ENCODE measurements at places on chromosomes 4 and X.

- no peak for DNase-seq
- H3K27ac ChIP-seq, result no peak overlapping the region
- no peaks in the 10 kb centered on the region for H3K4me1 ChIP-seq
- no peaks in the 10 kb centered on the region for H3K27me3 ChIP-seq
- H3K4me3 ChIP-seq, result no peak overlapping the region
Measured at GRCh38 chrX:29662759-29663503, 552.4 kb upstream of the MAGEB2 start.

DNA sequence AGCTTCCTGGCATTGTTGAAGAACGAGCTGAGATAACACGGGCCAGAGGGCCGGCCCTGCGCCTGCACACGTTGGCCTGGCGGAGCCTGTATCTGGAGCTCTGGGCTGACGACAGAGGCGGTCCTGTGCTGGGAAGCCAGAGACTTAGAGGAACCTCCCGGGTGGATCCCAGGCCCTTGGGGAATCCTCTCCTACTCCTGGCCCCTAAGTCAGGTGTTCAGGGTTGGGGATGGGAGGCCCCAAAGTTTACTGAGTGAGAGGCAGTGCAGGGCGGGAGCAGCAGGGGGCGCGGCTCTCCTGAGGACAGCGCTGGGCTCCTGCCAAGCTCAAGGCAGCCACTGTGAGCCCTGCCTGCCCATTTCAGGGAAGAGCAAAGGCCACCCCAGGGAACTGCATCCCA, 2.5 kb upstream of the HTRA3 start:
- no peak for DNase-seq
- no peak overlapping the region for H3K4me3 ChIP-seq
- H3K27me3 ChIP-seq, result peaks cover 19% of the 10 kb centered on the region
- no peak overlapping the region for H3K27ac ChIP-seq
- H3K4me1 ChIP-seq, result no peaks in the 10 kb centered on the region
- no peaks in the 10 kb centered on the region for H3K36me3 ChIP-seq

- H3K36me3 ChIP-seq, result no peaks in the 10 kb centered on the region
- no peaks in the 10 kb centered on the region for H3K27me3 ChIP-seq
- H3K4me1 ChIP-seq, result no peaks in the 10 kb centered on the region
- H3K4me3 ChIP-seq, result no peak overlapping the region
Measured at GRCh38 chrX:38661103-38661441, 99.7 kb downstream of the TSPAN7 start.

- no peak overlapping the region for H3K27ac ChIP-seq
- H3K27me3 ChIP-seq, result no peaks in the 10 kb centered on the region
- H3K36me3 ChIP-seq, result peaks cover 35% of the 10 kb centered on the region
- peaks cover 8% of the 10 kb centered on the region for H3K4me1 ChIP-seq
- no peak overlapping the region for H3K4me3 ChIP-seq
- peak; percentile 59 for DNase-seq
Measured at GRCh38 chr4:142126890-142127497, 490.6 kb downstream of the IL15 start.

GRCh38 chrX:134377537-134377936, 82.4 kb upstream of the HPRT1 start:
- H3K27me3 ChIP-seq, result no peaks in the 10 kb centered on the region
- no peak overlapping the region for H3K4me3 ChIP-seq
- H3K27ac ChIP-seq, result no peak overlapping the region
- peaks cover 8% of the 10 kb centered on the region for H3K36me3 ChIP-seq
- DNase-seq, result peak; percentile 30
- H3K4me1 ChIP-seq, result no peaks in the 10 kb centered on the region

- peak overlapping the region; percentile 51 for H3K4me3 ChIP-seq
- DNase-seq, result no peak
- peaks cover 8% of the 10 kb centered on the region for H3K4me1 ChIP-seq
- no peaks in the 10 kb centered on the region for H3K36me3 ChIP-seq
- peaks cover 30% of the 10 kb centered on the region for H3K27me3 ChIP-seq
Measured at GRCh38 chr4:5710065-5710960, 688 bp upstream of the EVC start.

- DNase-seq, result no peak
- H3K4me3 ChIP-seq, result no peak overlapping the region
- no peak overlapping the region for H3K27ac ChIP-seq
Measured at GRCh38 chrX:150148749-150149672, 210.7 kb upstream of the EOLA2 start.

DNA sequence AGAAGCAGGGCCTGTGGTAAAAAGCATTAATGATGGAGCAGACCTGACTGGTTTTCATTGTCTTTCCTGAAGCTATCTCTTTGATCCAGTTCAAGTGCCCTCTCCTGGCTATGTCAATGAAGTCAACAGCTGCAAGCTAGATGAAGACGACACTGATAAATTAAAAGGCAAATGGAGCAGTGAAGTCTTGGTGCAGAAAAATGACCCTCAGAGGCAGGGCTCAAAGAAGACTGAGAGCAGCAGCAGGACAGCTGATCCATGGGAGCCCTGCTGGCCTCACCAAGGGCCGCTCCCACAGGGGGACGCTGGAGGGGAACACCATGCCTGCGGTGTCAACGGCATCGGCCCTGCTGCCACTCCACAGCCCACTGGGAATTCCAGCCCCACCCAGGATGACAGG, 96.2 kb downstream of the RELL1 start:
- no peak overlapping the region for H3K27ac ChIP-seq
- no peak for DNase-seq
- no peaks in the 10 kb centered on the region for H3K36me3 ChIP-seq
- no peaks in the 10 kb centered on the region for H3K4me1 ChIP-seq
- no peak overlapping the region for H3K4me3 ChIP-seq
- no peaks in the 10 kb centered on the region for H3K27me3 ChIP-seq

- H3K27me3 ChIP-seq, result no peaks in the 10 kb centered on the region
- no peaks in the 10 kb centered on the region for H3K4me1 ChIP-seq
- H3K27ac ChIP-seq, result no peak overlapping the region
- H3K36me3 ChIP-seq, result no peaks in the 10 kb centered on the region
Measured at GRCh38 chrX:38109042-38109898, 102.9 kb downstream of the SYTL5 start.

- no peaks in the 10 kb centered on the region for H3K27me3 ChIP-seq
- peak overlapping the region; percentile 54 for H3K4me3 ChIP-seq
- H3K36me3 ChIP-seq, result no peaks in the 10 kb centered on the region
- DNase-seq, result no peak
- peak overlapping the region; percentile 44 for H3K27ac ChIP-seq
- H3K4me1 ChIP-seq, result no peaks in the 10 kb centered on the region
Measured at GRCh38 chrX:111123606-111124179, 27.7 kb downstream of the PAK3 start.

GRCh38 chr4:56653461-56654237, 27.4 kb downstream of the HOPX start:
- peaks cover 55% of the 10 kb centered on the region for H3K4me1 ChIP-seq
- peak; percentile 32 for DNase-seq
- H3K27me3 ChIP-seq, result peaks cover 7% of the 10 kb centered on the region
- H3K4me3 ChIP-seq, result peak overlapping the region; percentile 10
- no peaks in the 10 kb centered on the region for H3K36me3 ChIP-seq

DNA sequence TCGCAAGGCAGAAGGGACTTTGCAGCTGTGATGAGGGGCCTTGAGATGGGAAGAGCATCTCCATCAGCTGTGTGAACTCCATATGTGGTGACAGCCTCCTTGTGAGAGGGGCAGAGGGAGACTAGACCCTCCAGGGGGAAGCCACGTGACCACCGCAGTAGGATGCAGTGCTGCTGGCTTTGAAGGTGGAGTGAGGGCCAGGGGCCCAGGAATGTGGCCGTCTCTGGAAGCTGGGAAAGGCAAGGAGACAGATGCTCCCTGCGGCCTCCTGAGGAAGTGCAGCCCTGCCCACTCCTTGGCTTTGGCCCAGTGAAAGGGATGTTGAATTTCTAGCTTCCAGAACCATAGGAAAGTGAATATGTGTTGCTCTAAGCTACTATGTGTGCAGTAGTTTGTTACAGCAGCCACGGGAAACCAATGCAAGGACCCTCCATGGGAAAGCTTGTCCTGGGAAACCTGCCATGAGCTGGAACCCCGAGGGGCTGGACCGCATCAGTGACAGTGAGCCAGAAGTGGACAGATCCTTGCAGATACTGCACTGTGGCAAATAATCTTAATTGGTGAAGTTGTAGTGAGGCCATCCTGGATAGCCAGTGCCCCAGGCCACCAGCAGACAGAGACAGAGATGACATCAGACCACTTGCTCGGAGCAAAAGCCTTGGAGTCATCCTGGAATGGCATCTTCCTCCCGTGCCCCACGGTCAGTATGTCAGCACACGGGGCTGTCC, 35.4 kb upstream of the SORCS2 start:
- H3K27ac ChIP-seq, result no peak overlapping the region
- H3K27me3 ChIP-seq, result no peaks in the 10 kb centered on the region
- no peak for DNase-seq
- H3K36me3 ChIP-seq, result no peaks in the 10 kb centered on the region
- no peak overlapping the region for H3K4me3 ChIP-seq
- no peaks in the 10 kb centered on the region for H3K4me1 ChIP-seq

- no peak overlapping the region for H3K4me3 ChIP-seq
- no peaks in the 10 kb centered on the region for H3K27me3 ChIP-seq
- H3K36me3 ChIP-seq, result peaks cover 28% of the 10 kb centered on the region
- H3K27ac ChIP-seq, result no peak overlapping the region
Measured at GRCh38 chr4:108043526-108043925, 53.8 kb downstream of the HADH start.

DNA sequence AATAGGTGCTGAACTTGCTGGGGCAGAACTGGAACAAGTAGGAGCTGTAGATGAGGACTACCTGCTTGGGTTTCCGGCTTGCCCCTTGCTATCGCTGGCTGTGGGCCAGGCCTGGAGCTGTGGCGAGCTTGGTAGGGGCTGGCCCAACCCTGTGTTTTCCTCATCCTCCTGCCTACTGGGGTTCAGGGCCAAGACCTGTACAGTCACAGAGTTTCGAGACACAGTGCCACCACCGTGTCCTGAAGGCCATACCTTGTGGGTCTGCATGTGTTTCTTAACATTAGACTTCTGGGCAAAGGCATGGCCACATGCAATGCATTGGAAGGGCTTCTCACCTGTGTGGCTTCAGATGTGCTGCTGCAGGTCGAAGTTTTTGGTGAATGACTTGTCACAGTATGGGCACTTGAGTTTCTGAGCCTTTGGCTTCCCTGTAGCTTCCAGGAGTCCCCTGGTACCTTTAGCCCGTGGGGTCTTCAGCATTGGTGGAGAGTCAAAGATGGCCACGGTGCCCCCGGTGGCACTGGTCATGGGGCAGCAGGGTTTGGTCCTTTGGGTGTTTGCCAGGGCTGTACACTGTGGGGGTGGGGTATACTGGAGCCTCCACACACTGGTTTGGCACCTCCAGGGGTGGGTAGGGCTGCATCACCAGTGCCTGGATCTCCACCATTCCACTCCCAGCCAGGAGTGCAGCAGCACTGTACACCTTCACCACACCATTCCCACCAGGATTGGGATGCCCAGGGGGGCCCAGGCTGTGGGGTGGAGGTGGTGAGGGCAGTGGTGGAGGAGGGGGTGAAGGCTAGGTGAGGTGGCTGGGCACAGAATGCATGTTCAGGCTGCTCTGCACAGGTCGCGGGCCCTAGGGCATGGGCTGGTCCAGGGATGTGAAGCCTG, 52.1 kb downstream of the CFAP299 start:
- no peaks in the 10 kb centered on the region for H3K4me1 ChIP-seq
- no peak for DNase-seq
- H3K27me3 ChIP-seq, result no peaks in the 10 kb centered on the region
- no peak overlapping the region for H3K27ac ChIP-seq
- no peaks in the 10 kb centered on the region for H3K36me3 ChIP-seq

DNA sequence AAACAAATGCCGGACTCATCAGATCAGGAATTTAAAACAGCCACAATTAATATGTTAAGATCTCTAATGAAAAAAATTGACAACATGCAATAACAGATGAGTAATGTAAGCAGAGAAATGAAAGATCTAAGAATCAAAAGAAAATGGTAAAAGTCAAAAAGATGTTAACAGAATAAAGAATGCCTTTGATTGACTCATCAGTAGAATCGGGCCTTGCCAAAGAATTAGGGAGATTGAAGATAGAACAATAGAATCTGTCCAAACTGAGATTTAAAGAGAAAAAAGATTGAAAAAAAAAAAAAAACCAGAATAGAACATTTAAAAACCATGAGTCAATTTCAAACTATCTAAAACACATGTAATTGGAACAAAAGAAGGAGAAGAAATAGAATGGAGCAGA, 25.9 kb upstream of the GUCY1A1 start:
- H3K27me3 ChIP-seq, result no peaks in the 10 kb centered on the region
- no peaks in the 10 kb centered on the region for H3K4me1 ChIP-seq
- no peak overlapping the region for H3K4me3 ChIP-seq
- no peak overlapping the region for H3K27ac ChIP-seq
- no peaks in the 10 kb centered on the region for H3K36me3 ChIP-seq

GRCh38 chr4:162016219-162016618, 147.6 kb downstream of the FSTL5 start:
- H3K27me3 ChIP-seq, result no peaks in the 10 kb centered on the region
- no peak for DNase-seq
- no peaks in the 10 kb centered on the region for H3K36me3 ChIP-seq
- H3K4me1 ChIP-seq, result no peaks in the 10 kb centered on the region
- no peak overlapping the region for H3K27ac ChIP-seq

DNA sequence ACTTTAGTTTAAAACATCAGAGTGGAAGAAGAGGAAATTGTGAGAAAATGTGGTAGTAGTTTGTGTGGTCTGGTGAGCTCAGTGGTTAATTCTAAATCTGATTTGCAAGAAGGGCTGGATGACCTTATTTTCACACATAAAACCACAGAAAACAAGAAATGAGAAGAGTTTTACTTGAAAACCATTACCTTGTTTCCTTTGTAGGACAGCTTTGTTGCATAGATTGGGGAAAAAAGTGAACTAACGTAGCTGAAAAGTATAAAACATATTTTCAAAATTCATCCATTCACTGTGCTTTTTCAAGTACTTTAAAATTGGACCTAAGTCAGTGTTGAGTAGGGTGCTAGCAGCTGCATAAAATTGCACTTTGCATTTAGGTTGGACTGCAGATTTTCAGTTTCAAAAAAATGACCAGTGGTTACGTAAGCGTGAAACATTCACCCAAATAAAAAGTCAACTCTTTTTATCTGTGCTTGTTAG, 211.3 kb downstream of the ARHGAP10 start:
- H3K27ac ChIP-seq, result peak overlapping the region; percentile 15
- no peak overlapping the region for H3K4me3 ChIP-seq
- no peaks in the 10 kb centered on the region for H3K36me3 ChIP-seq
- peaks cover 9% of the 10 kb centered on the region for H3K4me1 ChIP-seq
- no peaks in the 10 kb centered on the region for H3K27me3 ChIP-seq
- peak; percentile 25 for DNase-seq

GRCh38 chrX:22351966-22352365, 79.3 kb downstream of the CBLL2 start:
- no peak for DNase-seq
- H3K4me1 ChIP-seq, result no peaks in the 10 kb centered on the region
- no peaks in the 10 kb centered on the region for H3K27me3 ChIP-seq
- H3K36me3 ChIP-seq, result no peaks in the 10 kb centered on the region

DNA sequence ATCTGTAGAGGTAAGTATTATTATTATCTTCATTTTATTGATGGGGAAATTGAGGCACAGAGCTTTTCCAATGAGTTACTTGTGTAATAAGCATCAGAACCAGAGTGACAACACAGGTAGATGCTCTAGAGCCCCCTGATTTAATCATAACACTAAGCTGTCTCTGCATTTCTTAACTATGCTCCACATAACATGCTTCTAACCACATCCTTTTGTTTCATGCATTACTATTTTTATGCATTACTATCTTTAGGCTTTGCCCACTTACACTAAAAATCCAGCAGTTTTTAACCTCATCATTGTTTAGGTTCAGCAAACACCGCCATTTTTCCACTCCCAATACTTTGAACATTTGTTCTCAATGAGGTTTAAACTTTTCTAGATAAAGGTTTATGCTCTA, 1900.8 kb upstream of the PCDH10 start:
- no peaks in the 10 kb centered on the region for H3K4me1 ChIP-seq
- no peaks in the 10 kb centered on the region for H3K36me3 ChIP-seq
- H3K4me3 ChIP-seq, result no peak overlapping the region
- no peaks in the 10 kb centered on the region for H3K27me3 ChIP-seq
